ENCODE measurements at places on chromosomes 12 and 14.

- DNase-seq: no peak
Measured at GRCh38 chr12:46342562-46343033, 30.0 kb downstream of the SLC38A2 start.

DNA sequence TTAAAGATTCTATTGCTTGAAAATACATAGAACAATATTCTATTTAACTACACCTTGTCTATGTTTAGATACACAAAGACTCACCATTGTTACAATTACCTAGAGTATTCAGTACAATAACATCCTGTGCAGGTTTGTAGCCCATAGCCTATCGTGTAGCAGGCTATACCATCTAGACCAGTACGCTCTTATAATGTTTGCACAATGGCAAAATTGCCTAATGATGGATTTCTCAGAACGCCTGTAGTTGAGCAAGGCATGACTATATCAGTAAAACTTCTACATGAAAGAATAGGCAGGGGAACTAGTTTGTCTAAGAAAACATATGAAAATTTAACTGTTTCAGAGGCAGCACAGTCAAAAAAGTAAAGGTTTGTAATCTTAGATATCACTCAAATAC lies 375.9 kb downstream of the DAD1 start:
- DNase-seq: no peak

GRCh38 chr12:127893895-127894609 lies 372.9 kb upstream of the TMEM132C start:
- DNase-seq: no peak

DNA sequence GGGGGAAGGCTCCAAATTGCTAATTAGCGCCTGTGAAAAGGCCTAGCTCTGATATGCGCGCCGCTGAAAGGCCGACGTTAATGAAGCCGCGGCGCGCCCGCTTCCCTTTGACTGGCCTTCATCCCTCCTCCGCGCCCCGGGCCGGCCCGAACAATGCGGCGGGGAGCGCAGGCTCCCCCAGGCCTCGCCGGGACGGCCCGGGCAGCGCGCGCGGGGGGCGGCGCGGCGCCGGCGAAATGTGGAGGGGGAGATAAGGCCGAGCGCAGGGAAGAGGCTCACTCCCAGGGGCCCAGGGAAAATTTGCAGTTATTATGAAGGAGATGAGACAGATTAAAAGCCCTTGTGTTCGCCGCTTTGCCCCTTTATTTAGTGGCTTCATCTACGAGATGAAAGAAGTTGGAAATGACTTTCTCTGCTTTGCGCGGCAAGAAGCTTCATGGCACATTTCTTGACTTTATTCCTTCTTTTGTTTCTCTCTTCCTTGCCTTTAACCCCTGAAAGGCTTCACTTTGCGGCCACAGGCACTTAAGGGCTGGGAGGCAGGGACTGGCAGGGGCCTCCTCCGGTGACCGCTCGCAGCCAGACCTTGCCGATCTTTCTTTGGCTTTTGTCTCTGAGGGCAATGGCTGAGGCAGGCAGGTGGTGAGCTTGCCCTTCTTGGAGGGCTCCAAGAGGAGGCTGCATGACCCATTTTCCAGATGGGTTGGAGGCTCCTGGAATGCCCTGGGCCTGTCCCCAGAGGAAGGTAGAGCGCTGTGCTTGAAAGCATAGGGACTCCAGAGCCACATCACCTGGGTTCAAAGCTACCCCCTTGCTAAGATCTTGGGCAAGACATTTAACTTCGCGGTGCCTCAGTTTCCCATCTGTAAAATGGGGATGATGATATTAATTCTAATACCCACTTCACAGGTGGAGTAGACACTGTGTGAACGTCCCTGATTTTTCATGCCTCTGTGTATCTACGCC lies 12.7 kb upstream of the GPATCH2L start:
- no peak for DNase-seq

- no peak for DNase-seq
Measured at GRCh38 chr12:66341126-66341525, 38.8 kb downstream of the HELB start.

DNA sequence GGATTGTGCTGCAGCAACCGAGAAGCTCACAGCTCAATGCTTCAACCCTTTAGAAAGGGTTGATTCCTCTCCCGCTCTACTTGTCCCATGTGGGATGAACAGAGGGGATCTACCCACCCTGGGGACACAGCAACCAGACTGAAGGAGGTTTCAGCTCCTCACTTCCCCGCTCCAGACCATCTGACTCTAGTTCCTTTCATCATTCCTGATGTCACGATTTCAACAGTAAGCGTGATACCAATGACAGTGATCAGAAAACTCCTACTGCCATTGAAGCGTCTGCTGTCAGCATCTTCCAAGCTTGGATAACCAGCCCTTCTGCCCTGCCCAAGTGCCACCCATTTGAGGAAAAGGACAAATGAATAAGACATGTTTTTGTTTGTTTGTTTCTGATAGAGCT lies 14.3 kb downstream of the SERPINA1 start:
- no peak for DNase-seq

GRCh38 chr14:98474900-98475299 lies 797.1 kb downstream of the BCL11B start:
- no peak for DNase-seq
